ENCODE measurements at places on chromosomes 2 and 18. TPM values are rescaled to one million over a fixed set of nuclear protein-coding genes. Genes with fewer than 3 reads are reported as not detected.

DNA sequence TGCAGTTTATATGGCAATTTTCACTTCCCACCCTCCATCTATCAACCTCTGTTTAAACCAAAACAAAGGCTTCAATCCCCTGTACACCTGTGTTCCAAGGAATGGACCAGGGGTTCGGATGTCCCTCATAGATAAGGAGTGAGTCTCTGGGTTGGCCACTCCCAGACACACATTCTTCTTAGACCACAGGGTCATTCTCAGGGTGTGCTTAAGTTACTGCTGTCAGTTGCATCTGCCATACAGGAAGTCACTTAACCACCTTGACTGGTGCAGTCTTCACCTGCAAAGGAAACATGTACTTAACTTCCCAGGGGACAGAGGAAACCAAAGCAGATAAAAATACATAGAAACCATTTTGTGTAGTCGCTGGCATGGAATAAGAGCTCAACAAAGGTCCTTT lies 151.0 kb upstream of the NDUFV2 start:
- DNase-seq = no peak
- no peak overlapping the region for H3K4me3 ChIP-seq

GRCh38 chr2:63537306-63537705 lies 51.0 kb downstream of the WDPCP start:
- no peaks in the 10 kb centered on the region for H3K36me3 ChIP-seq
- no peaks in the 10 kb centered on the region for H3K4me1 ChIP-seq
- H3K27ac ChIP-seq = no peak overlapping the region
- no peak overlapping the region for H3K4me3 ChIP-seq
- no peaks in the 10 kb centered on the region for H3K27me3 ChIP-seq

DNA sequence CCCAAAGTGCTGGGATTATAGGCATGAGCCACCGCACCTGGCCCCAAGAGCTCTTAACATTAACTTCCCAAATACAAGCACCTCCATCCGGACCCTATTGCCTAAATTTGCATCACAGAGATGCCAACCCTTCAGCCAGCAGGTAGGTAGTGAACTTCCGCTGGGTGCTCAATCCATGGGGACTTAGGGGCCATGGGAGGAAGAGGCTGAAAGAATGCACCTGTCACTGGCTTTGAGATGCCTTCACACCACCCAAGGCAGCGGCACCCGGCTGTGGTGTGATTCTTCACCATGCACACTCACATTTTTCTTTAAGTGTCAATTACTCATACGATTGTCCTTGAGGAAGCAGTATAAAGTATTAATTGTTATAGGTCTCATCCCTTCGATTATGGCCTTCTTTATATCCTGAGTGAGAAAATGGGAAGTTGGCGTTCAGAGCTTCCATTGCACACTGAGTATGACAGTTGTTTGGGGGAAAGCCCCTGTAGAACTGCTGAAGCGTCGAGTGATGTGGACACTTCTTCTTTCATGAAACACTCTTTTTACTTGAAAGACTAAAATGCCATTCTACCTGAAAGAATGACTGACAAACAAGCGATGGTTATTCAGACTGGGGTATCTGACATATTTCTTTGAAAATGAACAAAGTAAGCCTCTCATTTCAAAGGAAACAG lies 51.8 kb upstream of the BIN1 start:
- H3K27ac ChIP-seq = peak overlapping the region; percentile 24
- H3K4me1 ChIP-seq = no peaks in the 10 kb centered on the region
- no peak overlapping the region for H3K4me3 ChIP-seq
- no peaks in the 10 kb centered on the region for H3K36me3 ChIP-seq
- no peak for DNase-seq

DNA sequence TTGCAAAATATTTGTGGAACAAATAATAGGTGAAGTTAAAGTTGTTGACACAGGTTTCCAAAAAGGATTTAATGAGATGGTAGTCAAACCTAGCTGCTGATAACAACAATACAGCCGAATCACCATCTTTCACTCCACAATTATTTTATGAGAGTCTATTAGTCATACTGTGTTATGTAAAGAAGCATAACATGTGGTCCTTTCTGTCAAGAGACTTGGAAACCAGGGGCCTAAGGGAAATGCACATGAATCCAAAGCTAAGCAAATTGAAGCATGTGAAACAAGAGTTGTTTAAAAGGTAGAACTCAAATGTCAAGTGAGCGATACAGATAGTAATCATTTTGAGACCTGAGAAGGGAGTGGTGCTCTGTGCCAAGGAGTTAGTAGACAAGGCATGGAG lies 16.0 kb downstream of the CD28 start:
- H3K36me3 ChIP-seq = peaks cover 9% of the 10 kb centered on the region
- H3K27ac ChIP-seq = peak overlapping the region; percentile 99

GRCh38 chr2:40287195-40287594 lies 164.7 kb downstream of the SLC8A1 start:
- H3K27me3 ChIP-seq = no peaks in the 10 kb centered on the region
- H3K27ac ChIP-seq = no peak overlapping the region
- no peak overlapping the region for H3K4me3 ChIP-seq
- no peaks in the 10 kb centered on the region for H3K4me1 ChIP-seq
- no peaks in the 10 kb centered on the region for H3K36me3 ChIP-seq
- no peak for DNase-seq

DNA sequence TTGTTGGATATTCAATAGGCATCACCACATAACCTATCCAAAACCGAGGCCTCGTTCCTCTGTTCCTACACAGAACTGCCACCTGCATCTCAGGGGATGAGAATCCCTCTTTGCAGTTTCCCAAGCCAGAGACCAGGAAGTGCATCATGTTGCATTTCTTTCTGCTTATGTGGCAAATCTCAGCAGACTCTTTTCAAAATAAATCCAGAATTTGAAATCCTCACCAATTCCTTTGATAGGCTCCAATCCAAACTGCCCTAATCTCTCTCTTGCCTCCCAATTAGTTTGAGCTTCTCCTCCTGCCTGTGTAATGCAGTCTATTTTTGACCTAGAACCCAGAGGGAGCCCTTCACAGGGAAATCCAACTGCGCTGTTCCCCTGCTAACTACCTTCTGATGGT lies 215.5 kb downstream of the RNF144A start:
- H3K4me1 ChIP-seq = peaks cover 2% of the 10 kb centered on the region
- H3K4me3 ChIP-seq = no peak overlapping the region
- no peak overlapping the region for H3K27ac ChIP-seq
- DNase-seq = no peak
- peaks cover 14% of the 10 kb centered on the region for H3K27me3 ChIP-seq
- H3K36me3 ChIP-seq = no peaks in the 10 kb centered on the region

- peaks cover 17% of the 10 kb centered on the region for H3K4me1 ChIP-seq
- peaks cover 7% of the 10 kb centered on the region for H3K36me3 ChIP-seq
- H3K27ac ChIP-seq = no peak overlapping the region
- no peaks in the 10 kb centered on the region for H3K27me3 ChIP-seq
- no peak overlapping the region for H3K4me3 ChIP-seq
Measured at GRCh38 chr2:88038263-88039105, 17.1 kb downstream of the KRCC1 start.

- no peaks in the 10 kb centered on the region for H3K27me3 ChIP-seq
- H3K4me3 ChIP-seq = no peak overlapping the region
- peaks cover 16% of the 10 kb centered on the region for H3K4me1 ChIP-seq
- peaks cover 5% of the 10 kb centered on the region for H3K36me3 ChIP-seq
- no peak overlapping the region for H3K27ac ChIP-seq
- no peak for DNase-seq
Measured at GRCh38 chr2:97765933-97766332, 52.6 kb downstream of the ZAP70 start.

DNA sequence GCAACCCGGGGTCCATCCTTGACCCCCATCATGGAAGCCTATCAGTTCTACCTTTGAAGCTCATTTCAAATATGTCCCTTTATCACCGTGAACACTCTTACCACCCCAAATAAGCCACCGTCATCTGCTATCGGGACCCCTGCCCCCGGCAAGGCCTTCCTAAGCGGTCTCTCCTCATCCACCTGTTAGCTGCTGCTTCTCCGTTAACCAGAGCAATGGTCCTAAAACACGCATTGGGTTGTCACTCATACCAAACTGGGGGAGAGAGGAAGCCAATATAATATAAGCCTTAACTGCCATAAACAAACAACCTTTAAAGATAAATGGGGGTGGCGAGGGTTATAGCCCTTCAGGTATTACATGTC lies 680 bp downstream of the ASNSD1 start:
- H3K27me3 ChIP-seq = no peaks in the 10 kb centered on the region
- H3K36me3 ChIP-seq = peaks cover 2% of the 10 kb centered on the region
- H3K4me1 ChIP-seq = peaks cover 30% of the 10 kb centered on the region
- no peak for DNase-seq

GRCh38 chr2:24898122-24899109 lies 21.6 kb downstream of the ADCY3 start:
- no peak for DNase-seq
- no peaks in the 10 kb centered on the region for H3K27me3 ChIP-seq
- H3K4me1 ChIP-seq = peaks cover 5% of the 10 kb centered on the region
- no peak overlapping the region for H3K27ac ChIP-seq

DNA sequence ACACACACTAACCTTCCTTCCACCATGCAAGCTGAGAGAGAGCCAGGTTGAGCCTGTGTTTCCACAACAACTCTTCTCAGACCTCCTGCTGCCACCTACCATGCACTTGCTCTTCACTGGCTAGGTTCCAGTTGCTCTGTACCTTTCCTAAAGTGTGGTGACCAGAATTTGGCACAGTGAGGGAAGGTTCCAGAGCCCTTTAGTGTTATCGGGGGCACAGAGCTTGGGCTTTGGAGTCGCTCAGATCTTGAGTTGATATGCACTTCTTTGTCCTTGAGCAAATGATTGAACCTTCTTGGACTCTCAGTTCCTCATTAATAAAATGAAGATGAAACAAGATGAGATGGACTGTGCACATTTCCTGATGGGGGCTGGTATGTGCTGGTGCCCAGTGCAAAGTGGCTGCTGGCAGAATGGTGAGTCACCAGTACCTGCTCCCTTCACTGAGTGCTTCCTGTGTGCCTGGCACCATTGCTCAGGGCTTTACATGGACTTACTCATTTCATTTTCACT lies 47.1 kb downstream of the NEDD4L start:
- peaks cover 5% of the 10 kb centered on the region for H3K4me1 ChIP-seq
- H3K27me3 ChIP-seq = peaks cover 15% of the 10 kb centered on the region

GRCh38 chr2:25816249-25816648 lies 62.0 kb downstream of the ASXL2 start:
- DNase-seq = no peak
- H3K27me3 ChIP-seq = no peaks in the 10 kb centered on the region
- peak overlapping the region; percentile 27 for H3K27ac ChIP-seq
- peaks cover 23% of the 10 kb centered on the region for H3K4me1 ChIP-seq
- no peak overlapping the region for H3K4me3 ChIP-seq

- DNase-seq = no peak
- no peaks in the 10 kb centered on the region for H3K4me1 ChIP-seq
- H3K27ac ChIP-seq = no peak overlapping the region
- no peak overlapping the region for H3K4me3 ChIP-seq
- H3K27me3 ChIP-seq = no peaks in the 10 kb centered on the region
Measured at GRCh38 chr18:79577451-79578395, 101.9 kb upstream of the CTDP1 start.

DNA sequence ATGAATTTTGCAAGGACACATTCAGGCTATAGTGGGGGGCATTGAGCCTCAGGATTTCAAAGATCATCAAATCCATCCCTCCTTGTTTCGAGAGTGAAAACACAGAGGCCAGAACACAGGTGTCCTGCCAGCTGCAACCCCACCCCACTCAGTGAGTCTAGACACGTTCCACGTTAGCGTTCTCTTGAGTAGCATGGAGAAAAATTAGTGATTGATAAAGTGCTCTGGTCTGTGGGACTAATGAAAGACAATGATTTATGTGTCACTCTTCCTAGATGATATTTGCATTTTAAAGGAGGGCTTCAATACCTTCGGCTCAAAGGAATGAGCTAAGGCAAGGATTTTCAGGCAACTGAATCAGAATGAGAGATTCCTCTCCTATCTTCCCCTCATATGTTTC lies 43.8 kb downstream of the SLC4A3 start:
- no peaks in the 10 kb centered on the region for H3K4me1 ChIP-seq
- H3K27me3 ChIP-seq = peaks cover 65% of the 10 kb centered on the region
- peaks cover 2% of the 10 kb centered on the region for H3K36me3 ChIP-seq
- no peak overlapping the region for H3K4me3 ChIP-seq

GRCh38 chr2:172228177-172228808 lies 125.6 kb upstream of the DLX2 start:
- DNase-seq = no peak
- no peak overlapping the region for H3K27ac ChIP-seq
- H3K4me3 ChIP-seq = no peak overlapping the region
- H3K27me3 ChIP-seq = no peaks in the 10 kb centered on the region
- H3K4me1 ChIP-seq = peaks cover 51% of the 10 kb centered on the region
- no peaks in the 10 kb centered on the region for H3K36me3 ChIP-seq

- H3K27ac ChIP-seq = no peak overlapping the region
- H3K36me3 ChIP-seq = peaks cover 2% of the 10 kb centered on the region
- H3K4me1 ChIP-seq = no peaks in the 10 kb centered on the region
- no peak overlapping the region for H3K4me3 ChIP-seq
- DNase-seq = no peak
- H3K27me3 ChIP-seq = peaks cover 14% of the 10 kb centered on the region
Measured at GRCh38 chr18:51251625-51252024, 54.1 kb upstream of the MEX3C start.

DNA sequence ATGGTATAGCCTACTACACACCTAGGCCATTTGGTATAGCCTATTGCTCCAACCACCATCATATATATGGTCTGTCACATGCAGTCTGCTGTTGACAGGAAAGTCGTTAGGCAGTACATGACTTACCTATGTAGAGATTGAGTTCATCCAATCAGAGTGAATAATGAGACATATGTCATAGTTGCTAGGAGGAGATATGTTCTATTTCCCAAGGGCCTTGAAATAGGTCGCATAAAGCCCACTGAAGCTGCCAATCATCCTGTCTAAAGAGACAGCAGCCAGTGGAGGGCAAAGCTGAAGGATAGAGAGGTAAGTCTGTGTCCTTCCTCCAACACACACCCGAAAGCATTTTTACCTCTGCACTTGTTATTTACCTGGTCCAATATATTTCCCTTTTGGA lies 263.4 kb downstream of the PTPRM start:
- H3K4me3 ChIP-seq = no peak overlapping the region
- H3K36me3 ChIP-seq = no peaks in the 10 kb centered on the region
- H3K4me1 ChIP-seq = no peaks in the 10 kb centered on the region
- no peak overlapping the region for H3K27ac ChIP-seq
- DNase-seq = no peak
- no peaks in the 10 kb centered on the region for H3K27me3 ChIP-seq

DNA sequence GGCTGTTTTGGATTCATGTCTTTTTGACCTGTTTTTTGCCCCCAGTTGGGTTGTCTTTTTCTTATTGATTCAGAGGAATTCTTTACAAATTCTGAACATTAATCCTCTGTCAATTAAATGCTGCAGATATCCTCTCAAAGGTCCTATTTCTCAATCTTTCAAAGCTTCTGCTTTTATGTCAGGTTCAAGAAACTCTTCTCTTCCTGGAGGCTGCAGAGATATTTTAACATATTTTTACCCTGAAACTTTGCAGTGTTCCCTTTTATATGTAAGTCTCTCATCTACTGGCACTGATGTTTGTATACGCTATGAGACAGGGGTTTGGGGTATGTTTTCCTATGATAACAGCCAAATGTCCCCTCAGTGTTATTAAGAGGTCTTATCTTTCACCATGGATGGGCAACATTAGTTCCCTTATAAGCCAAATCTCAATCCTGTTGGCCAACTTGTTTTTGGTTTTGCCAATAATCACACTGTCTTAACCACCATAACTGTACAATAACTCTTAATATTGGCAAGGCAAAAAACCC lies 159.3 kb downstream of the HDAC4 start:
- no peaks in the 10 kb centered on the region for H3K27me3 ChIP-seq
- peaks cover 48% of the 10 kb centered on the region for H3K4me1 ChIP-seq
- DNase-seq = no peak

GRCh38 chr2:124267794-124268193 lies 242.7 kb downstream of the CNTNAP5 start:
- H3K27me3 ChIP-seq = no peaks in the 10 kb centered on the region
- DNase-seq = no peak
- H3K27ac ChIP-seq = no peak overlapping the region

Gene RTP5
- 0.12 TPM for total RNA-seq

Gene CNDP1
- 0.23 TPM for total RNA-seq

Gene TOGARAM2
- total RNA-seq = 5.2 TPM
